DMS153 (cell line): ENCODE measurements at places on chromosomes 13 and 19.
A peak's percentile ranks its signal among the peaks of the same experiment; 100 is the strongest.

- DNase-seq: no peak
Observed at GRCh38 chr13:96797136-96797535, 197.1 kb downstream of the OXGR1 start.

- no peak for DNase-seq
Observed at GRCh38 chr19:37467608-37468090, 405 bp upstream of the ZNF569 start.

- DNase-seq: no peak
Observed at GRCh38 chr13:31052478-31052877, 109.2 kb downstream of the HSPH1 start.

DNA sequence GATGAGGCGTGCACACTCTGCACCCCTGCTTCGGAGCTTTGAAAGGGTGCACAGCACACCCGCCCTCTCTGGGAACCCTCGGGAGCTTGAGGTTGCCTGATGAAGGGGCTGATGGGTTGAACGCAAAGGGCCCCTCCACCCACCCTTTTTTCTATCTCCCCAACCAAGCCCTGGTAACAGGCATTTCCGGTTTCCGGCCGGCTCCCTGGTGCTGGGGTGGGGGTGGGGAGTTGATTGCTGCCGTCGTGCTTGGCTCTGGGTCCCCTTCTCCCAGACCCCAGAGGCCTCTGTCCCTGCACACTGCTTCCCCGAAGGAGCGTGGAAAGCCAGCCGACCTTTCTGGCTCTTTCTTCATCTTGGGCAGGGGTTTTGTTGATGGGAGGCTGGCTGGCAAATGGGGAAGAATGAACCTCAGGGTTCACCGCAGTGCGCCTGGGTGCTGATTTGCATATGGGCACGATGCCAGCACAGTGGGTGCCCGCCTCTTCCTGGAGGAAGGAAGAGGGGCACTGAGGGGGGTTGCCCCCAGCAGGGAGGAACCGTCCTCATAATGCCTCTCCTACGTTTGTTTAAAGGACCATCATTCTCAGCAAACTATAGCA, 29.1 kb downstream of the VAV1 start:
- peak; percentile 80 for DNase-seq

DNA sequence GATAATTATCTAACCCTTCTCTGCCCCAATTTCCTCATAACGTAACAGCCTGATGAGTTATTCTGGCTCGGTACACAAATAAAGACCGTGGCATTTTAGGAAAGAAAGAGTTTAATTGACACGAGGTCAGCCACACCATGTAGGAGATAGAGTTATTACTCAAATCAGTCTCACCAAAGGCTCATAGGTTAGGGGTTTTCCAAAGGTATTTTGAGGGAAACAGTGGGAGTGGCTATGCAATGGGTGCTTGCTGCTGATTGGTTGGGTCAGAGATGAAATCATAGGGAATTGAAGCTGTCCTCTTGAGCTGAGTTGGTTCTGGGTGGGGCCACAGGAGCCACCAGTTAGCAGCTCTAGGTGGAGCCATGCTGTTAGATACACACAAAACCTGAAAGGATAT, 137.5 kb downstream of the FREM2 start:
- no peak for DNase-seq

GRCh38 chr13:52394586-52394985, 11.4 kb downstream of the THSD1 start:
- DNase-seq: no peak

DNA sequence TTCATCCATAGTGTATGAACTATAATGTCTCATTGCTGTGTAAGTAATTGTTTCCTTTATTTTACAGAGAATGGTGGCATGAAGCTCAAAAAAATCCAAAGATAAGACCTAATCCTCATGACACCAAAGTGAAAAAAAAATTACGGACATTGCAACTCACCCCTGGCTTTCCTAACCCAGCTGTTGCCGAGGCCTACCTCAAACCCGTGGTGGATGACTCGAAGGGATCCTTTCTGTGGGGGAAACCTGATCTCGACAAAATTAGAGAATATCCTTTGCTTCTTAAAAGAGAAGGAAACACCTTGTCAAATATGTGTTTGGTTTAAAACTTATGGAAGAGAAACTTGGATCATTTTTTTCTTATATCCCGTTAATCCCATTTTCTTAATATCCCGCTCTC, 26.3 kb downstream of the ERCC5 start:
- no peak for DNase-seq

DNA sequence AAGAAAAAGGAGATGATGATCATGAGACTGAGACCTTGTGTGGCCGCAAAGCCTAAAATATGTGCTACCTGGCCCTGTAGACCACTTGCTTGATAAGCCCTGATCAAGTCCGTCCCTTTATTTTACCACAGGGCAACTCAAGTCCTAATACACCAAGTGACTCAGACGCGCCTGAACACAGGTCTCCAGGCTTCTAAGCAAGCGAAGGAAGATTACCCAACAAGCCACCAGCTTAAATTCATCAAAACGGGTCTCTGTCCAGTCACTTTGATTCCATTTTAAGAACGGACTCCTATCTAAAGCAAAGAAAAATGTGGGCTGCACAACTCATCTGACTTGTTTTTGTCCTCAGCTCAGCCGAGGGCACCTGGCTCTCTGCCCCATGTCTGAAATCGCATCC, 26.8 kb downstream of the SLC7A1 start:
- DNase-seq: no peak

DNA sequence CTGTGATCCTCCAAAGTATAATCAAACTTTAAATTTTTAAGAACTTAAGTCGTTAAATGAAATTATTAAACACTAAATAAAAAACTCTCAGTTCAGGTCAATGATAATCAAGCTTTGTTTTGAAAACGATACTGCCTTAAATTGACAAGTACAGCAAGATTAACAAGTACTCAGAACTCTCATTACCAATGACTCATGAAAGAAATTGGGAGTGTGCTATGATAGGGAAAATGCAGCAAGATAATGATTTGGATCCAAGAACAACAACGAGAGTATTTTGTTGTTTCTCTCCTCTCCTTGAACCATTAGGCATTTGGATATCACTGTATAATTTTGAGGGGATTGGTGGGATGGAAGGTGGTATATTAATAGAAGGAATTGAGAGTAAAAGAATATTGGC, 10.2 kb downstream of the N4BP2L2 start:
- no peak for DNase-seq

DNA sequence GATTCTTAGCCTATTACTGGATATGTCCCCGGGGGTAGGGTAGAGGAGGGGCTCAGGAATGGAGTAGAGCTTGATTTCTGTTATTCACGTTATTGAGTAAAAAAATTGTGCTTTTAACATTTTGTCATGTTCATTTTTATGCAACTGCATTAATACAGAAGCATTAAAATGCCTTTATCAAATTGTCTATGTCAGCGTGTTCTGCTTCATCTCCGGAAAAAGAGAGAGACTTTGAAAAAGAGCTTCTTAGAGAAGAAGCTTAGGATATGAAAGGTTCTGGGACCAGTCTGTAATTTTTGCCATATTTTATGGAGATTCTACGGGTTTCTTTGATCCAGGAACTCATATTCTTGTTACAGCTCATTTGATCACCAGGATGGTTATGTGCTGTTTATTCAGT, 82.0 kb downstream of the SLC10A2 start:
- no peak for DNase-seq

DNA sequence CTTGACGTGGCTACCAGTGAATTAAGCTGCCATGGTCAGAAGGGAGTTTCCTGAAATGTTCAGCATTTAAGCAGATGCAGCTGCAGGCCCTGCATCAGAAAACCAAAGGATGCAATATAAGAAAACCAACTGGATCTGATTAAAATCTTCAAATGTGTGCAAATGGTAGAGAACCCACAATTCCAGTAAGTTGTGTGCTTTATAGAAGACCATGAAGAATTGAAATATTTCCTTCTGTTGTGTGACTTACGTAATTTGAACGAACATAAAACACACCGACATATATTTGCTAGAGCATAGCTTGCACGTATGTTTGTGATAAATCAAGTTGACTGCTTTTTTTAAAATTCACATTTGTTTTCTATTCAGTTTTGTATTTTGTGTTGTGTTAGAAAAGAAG, 191.4 kb downstream of the COL4A1 start:
- DNase-seq: no peak

DNA sequence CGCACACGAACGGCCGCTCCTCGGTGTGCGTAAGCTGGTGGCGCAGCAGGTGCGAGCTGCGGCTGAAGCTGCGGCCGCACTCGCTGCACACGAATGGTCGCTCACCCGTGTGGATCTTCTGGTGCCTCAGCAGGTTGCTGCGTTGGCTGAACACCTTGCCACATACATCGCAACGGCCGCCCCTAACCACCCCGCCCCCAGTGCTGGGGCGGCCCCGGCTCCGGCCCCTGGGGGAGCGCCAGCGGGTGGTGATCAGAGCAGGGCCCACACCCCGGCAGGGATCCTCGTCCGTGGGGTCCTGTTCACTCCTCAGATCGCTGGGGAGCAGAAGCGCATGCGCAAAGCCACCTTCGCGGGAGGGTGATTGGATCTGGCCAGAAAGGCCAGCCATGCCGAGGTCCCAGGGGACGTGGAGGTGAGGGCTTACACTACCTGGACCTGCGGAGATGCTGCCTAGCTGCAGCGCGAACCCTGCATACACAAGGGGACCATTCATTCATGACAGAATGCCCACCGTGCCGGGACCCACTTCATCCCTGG, 4.7 kb upstream of the UBE2M start:
- DNase-seq: no peak

GRCh38 chr19:49456326-49456725, 3.3 kb downstream of the ALDH16A1 start:
- DNase-seq: no peak

- DNase-seq: no peak
Observed at GRCh38 chr19:8196271-8196927, 12.8 kb upstream of the CERS4 start.

- DNase-seq: no peak
Observed at GRCh38 chr13:27619728-27620376, 477 bp downstream of the LNX2 start.

DNA sequence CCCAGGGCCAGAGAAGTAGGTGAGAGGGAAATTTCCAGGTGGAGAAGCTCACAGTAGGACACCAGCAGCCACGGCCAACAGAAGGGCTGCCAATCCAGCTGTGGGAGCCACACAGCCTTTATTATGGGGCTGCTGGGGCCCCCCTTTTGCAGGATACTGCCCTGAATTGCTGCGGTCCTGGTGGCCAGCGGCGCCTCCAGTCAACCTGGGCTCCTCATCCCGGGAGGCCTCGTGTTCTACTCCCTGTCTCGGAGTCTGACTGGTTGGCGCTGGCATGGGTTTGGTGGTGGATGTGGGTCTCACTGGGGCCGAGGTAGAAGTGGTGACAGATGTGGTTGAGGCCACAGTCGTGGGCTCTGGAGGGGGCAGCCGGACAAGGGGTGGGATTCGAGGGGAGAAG, 4.1 kb downstream of the LYPD3 start:
- no peak for DNase-seq

DNA sequence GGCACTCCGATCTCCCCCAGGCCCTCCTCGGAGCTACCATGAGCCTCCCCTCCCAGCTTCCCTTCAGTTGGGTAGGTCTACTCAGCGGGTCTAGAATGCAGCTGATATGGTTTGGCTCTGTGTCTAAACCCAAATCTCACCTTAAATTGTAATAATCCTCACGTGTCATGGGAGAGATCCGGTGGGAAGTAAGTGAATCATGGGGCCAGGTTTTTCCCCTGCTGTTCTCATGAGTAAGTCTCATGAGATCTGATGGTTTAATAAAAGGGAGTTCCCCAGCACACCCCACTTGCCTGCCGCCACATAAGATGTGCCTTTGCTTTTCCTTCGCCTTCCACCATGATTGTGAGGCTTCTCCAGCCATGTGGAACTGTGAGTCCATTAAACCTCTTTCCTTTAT, 14.5 kb upstream of the DOCK9 start:
- DNase-seq: no peak

DNA sequence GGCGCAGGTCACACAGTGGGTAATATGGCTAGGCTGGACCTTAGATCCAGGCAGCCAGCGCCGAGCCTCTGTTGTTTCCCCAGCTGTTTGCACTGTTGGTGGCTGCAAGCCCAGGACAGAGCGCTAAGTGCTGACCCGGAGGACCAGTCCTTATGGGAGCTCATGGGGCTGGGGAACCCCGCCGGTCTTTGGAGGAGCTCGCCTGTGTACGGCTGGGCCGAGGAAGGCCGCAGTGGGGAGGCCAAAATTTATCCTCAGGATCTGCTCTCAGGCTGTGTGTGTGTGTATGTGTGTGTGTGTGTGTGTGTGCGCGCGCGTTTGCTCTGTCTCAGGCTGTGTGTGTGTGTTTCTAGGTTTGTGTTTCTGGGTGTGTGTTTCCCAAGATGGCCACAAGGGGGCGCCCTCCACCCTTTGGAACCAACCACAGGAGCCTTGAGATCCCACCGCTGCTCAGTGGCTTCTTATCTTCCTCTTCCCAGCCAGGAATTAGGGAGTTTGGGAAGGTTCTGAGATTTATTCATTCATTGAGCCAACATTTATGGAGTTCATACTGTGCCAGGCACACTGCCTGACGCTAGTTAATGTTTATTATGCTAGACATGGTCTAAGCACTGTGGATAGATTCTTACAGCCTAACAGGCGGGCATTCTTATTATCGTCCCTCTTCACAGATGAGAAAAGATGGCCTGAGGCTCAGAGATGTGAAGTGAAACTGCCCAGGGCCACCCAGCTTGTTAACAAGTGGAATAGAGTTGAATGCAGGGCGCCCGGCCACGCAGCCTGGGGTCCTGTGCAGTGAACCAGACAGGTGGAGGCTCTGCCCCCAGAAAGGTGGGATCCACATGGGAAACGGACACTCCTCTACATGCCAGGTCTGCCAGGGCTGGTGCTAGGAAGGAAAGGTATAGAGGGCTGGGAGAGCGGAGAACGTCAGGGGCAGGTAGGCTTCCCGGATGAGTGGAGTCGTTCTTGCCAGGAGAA, 13.0 kb downstream of the PGLYRP1 start:
- no peak for DNase-seq

DNA sequence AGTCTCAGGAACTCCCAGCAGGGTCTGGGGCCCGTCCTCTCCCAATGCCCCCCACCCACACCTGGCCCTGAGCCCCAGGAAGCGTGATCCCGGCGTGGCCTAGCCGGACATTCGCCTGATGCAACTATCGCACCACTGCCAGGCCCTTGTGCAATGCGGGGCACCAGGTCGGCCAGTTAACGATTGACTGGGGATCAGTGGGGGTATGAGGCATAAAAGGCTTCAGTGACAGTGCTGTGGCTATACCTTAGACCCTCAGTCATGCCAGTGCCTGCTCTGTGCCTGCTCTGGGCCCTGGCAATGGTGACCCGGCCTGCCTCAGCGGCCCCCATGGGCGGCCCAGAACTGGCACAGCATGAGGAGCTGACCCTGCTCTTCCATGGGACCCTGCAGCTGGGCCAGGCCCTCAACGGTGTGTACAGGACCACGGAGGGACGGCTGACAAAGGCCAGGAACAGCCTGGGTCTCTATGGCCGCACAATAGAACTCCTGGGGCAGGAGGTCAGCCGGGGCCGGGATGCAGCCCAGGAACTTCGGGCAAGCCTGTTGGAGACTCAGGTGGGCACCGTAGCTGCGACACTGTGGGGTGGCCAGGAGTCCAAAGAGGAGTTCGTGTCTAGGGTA, at the start of gene ANGPTL8:
Gene ANGPTL8, plus strand, starts transcription at position 243 of the 624 bp plus-strand sequence. Its CDS starts 19 bp downstream, at position 262.
- DNase-seq: no peak

- no peak for DNase-seq
Observed at GRCh38 chr13:23988546-23989122, 91.3 kb upstream of the C1QTNF9B start.
